ENCODE measurements at places on chromosomes 2 and 18.

GRCh38 chr18:44796429-44797428, 116.0 kb downstream of the SETBP1 start:
- no peak for DNase-seq

- no peak for DNase-seq
Observed at GRCh38 chr2:207091176-207091575, 74.6 kb downstream of the KLF7 start.

GRCh38 chr2:18117592-18117991, 239.1 kb downstream of the KCNS3 start:
- DNase-seq, result peak; percentile 78

DNA sequence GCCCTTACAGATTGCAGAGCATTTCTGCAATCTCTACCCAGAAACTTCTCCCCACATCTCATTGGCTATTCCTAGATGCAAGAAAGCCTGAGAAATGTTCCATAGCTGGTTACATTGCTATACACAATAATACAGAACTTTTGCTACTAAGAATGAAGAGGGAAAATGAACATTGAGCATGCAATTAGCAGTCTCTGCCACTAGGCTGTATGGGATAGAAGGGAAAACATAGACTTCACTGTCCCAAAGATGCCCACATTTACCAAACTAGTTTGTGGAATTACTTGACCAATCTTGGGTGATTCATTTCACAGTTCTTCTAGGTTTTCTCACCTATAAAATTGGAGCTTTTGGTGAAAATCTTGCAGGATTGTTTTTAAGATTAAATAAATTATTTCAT, 265.7 kb upstream of the NT5C1B start:
- DNase-seq, result peak; percentile 41

GRCh38 chr18:76801567-76802505, 20.5 kb upstream of the ZNF236 start:
- DNase-seq, result peak; percentile 81

GRCh38 chr2:160484859-160485520, 8.6 kb downstream of the RBMS1 start:
- DNase-seq, result peak; percentile 45

GRCh38 chr2:71944183-71944550, 203.5 kb downstream of the CYP26B1 start:
- no peak for DNase-seq

GRCh38 chr2:113240150-113240914, 38.4 kb downstream of the PAX8 start:
- no peak for DNase-seq

DNA sequence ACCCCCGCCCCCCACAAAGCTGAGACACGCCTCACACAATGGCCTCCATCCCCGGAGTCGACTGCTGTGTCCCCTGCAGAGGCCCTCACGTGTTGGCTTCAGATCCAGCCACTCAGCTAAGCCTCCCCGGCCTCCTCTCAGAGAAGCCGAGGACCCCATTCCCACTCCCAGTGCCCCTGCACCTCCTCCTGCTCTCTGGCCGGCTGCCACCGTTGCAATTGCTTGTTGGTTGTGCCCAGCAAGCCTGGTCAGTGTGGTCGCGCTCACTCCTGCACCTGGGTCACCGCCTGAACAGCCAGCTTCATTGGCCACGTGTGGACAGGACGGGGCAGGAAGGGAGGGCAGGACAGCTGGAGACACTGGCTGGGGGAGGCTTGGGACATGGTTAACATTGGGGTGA, 191.5 kb upstream of the SALL3 start:
- DNase-seq, result no peak
